ENCODE measurements at places on chromosomes 11 and 22.

- no peak for DNase-seq
Observed at GRCh38 chr11:19670030-19670791, 42.4 kb upstream of the NAV2 start.

DNA sequence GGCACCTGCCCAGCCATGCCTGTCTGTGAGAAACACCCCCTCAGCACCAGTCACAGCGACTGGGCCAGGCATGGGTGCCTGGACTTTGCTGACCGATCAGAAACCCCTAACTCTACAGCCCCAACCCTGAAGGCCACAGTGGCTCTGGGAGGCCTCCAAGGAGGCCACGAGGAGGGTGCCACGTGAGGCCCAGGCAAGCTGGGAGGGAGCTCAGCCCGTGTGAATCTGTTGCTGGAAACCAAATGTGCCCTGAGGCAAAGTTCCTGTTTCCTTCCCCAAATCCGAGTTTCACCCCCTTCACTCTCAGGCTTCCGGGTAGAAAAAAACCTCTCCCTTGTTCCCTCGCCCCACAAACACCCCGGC lies 1.3 kb downstream of the UNC93B1 start:
- DNase-seq, result no peak

DNA sequence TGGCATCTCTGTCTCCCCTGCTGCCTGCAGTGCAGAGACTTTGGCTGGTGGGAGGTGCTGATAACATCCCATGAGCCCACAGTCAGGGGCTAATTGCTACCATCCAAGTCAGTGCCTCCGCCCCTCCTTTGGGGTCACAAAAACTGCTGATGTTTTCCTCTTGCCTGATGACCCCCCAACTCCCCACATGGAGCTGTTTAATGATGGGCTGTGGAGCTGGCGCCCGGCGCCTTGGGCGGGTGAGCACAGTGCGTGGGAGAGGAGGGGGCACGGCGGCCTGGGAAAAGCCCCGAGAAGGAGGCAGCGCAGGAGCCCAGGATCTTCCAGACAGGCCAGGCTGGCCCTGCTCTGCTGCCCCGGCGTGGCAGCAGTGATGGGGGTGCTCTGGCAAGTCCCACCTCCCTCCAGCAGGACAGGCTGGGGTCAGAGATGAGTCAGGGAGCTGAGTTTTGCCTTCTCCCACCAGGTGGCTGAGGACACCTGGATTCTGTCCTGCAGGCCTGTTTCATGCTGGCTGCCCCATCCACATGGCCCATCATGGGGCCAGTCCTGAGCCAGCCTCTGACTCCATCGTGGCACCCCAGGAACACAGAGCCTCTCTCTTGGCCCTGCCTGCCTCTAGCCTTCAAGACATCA lies 43.8 kb downstream of the NECTIN1 start:
- DNase-seq, result no peak

GRCh38 chr11:100031973-100032372 lies 655.1 kb upstream of the ARHGAP42 start:
- DNase-seq, result no peak

DNA sequence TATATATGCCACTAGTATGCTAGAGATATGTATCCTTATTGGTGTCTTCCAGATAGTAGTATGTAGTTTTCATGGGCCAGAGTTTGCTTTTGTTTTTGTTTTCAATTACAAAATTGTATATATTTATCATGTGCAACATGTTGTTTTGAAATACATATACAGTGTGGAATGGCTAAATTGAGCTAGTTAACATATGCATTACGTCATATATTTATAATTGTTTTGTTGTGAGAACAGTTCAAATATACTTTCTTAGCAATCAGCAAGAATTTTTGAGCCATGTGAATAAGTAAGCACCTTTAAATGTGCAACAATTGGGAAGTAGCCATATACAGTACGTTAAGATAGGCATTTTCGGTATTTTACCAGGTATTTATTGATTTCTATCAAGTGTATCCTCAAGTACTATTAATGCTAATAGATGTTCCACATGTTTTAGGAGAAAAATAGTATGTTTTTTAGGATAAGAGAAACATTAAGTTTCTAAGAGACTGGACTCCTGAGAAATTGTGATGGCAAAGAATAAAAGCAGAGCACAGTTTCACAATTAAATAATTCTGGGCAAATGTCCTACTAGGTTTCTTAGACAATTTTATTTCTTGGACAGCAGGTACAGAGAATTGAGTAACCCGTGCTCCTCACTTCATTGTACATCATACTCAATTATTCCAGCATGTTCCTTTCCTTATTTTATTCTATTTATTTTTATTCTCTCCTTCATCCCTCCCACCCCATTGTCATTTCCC lies 60.5 kb upstream of the SLC5A12 start:
- no peak for DNase-seq
